Stimulated activated CD8-positive, alpha-beta memory T cell treated with anti-CD3 and anti-CD28 coated beads, Interleukin-15, amount 100 ng/mL, for 24 hours (primary cell): ENCODE measurements at places on chromosomes 13 and 19.

DNA sequence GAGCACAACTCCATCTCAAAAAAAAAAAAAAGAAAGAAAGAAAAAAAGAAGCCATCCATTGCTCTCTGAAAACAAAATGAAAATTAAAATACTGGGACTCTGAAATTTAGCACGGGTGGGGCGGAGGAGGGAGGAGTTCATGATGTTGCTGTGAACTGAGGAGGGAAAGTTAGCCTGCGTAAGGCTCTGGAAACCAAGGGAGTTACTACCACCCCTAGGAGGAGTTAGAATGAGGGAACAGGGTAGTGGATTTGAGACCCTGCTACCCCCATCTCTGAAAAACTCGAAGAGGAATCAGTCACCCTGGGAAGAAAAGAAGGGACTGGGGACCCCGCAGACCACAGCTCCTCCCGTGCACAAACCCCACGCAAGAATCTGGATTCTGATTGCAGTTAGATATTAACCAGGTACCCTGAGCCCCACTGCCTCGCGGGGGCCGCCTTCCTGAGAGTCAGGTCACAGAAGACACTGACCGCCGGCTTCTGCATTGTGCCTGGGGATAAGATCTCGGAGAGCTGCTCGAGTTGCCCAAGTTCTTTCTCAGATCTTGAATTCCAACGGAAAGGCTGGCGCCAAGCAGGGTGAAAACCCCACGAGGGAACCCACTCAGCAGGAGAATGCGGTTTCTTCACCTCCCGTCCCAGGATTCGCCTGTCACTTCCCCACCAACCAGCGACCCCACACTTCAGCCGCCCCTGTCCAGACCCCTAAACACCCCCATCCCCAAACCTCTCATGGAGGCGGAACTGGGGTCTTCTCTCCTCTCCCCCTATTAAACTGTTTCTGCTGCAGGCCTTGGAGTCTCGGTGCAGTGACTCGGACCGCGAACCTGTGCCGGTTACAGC is 870 bp downstream of the ZNF442 start:
- no peak for DNase-seq

- no peak for DNase-seq
Measured at GRCh38 chr19:51811344-51811743, 16.4 kb downstream of the FPR3 start.

DNA sequence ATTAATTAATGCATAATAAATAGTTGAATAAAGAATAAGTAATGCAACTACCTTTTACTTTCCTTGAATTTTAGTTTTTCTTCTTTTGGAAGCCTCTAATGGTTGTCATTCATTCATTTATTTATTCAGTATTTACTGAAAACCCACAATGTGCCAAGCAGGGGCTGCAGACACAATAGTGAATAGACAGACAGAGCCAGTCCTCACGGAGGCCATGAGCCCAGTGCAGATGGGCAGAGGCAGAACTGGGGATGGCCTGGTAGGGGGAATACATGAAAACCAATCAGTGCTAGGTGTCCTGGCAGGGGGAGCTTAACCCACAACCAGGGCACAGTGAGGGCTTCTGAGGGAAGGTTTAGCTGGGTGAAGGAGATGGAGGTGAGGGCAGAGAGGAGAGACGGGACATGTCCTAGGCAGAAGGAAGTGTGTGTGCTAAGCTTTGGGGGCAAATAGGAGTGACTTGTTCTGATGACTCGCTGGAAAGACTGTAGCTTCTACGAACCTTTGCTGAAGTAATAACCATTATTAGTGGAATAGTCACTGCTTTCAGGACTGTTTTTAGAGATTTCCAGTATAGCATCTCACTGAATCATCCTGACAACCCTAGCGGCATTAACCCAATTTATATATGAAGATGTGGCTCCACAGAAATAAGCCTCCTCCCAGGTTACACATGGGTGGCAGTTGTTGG is 55.9 kb downstream of the ERCC5 start:
- no peak for DNase-seq

GRCh38 chr13:29810145-29810742 is 40.2 kb downstream of the UBL3 start:
- no peak for DNase-seq

GRCh38 chr19:35445826-35446593 is 2.0 kb upstream of the FFAR2 start:
- DNase-seq = no peak

DNA sequence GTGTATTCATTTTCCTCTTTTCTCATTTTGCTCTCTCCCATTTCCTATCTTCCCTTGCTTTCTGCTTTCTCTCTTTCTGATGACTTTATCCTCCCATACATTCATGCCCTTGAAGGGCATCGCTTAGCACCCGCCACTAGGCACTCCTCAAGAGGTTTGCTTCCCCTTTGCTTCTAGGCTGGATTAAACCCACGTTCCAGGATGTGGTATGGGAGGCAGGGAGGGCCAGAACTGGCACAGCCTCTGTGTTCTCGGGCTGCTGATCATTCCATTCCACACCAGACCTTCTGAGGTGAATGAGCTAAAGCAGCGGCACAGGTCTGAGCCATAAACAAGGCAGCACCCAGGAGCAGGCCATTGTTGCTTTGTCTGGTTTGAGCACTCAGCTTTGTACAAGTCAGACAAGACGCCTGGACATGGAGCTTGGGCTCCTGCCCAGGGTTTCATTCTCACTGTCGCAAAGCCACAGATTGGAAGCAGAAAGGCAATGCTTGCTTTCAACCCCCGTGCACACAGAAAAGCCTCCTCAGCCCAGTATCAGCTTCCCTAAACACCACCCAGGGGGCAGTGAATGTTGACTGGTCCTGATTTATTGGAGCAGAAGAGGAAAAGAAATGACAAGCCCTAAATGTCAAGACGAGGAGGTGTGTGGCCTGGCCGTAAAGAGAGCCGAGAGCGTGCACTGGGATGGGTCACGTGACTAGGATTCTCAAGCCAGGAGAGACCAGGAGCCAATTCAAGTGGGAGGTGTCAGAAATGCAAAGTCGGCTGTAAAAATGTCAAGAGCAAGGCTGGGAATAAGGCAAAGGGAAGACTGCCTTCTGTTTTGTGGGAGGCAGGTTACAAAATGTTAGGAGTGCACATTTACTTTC is 218.0 kb upstream of the SERP2 start:
- DNase-seq = no peak

DNA sequence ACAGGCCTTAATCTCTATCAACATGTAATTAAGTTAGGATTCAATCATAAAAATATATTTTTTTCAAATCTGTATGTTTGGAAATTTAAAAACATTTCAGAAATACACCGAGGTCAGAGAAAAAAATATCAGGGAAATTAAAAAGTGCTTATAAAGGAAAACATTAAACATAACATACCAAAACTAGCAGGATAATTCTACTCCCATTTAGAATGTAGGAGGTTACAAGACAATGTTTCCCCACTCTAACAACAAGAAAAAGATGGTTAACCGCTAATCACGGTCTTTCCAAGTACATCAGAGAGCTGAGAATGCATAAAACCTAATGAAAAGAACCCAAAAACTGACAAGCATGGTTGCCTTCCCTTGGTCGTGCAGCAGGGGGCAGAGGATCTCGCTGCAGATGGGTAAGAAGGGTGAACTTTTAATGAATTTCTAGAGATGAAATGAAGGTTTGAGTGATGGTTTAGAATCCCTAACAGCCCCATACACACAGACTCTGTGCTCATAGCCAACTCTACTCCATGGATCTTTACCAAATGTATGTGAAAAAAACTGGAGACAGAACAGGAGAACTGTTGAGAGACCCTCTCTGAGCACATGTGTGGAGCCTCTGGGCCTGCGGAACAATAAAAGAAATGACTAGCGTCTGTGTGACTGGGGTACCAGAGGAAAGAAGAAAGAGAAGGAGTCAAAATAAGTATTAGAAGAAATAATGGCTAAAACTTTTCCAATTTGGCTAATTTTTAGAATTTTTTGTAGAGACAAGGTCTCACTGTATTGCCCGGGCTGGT is 51.3 kb upstream of the LSM14A start:
- no peak for DNase-seq

DNA sequence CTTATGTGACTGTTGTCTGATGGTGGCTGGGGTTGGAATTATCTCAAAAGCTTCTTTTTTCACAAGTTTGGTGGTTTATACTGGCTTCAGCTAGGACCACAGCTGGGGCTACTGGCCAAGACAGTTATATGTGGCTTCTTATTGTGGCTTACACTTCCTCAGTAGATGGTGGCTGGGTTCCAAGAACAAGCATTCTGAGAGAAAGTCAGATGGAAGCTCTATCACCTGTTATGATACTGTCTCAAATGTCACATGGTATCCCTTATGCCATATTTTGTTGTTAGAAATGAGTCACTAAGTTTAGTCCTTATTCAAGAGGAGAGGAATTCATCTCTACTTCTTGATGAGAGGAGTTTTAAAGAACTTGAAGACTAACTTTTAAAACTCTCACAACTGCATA is 41.6 kb downstream of the NDFIP2 start:
- DNase-seq = no peak
